Endothelial cell of umbilical vein (primary cell): ENCODE measurements at places on chromosomes 7 and 10.

DNA sequence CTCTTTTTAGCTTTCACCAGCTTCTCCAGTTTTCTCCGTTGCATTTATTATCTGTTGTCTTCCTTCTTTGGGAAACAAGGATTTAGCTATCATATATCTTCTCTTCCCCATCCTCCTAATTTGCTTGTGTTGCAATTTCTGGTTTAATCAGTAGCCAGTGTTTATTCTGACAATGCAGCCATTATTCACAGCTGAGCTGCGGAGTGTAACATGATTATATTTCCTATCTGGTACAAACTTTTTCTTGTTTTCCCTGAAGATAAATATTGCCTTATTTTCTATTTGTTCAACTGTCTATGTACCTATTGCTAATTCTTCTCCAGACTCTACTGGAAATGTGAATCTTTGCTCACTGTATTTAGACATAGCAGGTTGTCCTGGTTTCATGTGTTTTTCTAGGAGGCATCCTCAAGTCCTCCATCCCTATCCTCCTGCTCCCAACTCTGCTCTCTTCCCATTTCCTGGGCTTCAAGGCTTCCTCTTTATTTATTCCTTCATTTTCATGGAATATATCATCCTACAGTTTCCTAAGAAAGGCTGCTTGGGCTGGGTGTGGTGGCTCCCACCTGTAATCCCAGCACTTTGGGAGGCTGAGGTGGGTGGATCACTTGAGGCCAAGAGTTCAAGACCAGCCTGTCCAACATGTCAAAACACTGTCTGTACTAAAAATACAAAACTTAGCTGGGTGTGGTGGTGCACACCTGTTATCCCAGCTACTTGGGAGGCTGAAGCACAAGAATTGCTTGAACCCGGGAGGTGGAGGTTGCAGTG is 72.4 kb upstream of the KDM7A start:
- no peak for DNase-seq

- peak; percentile 18 for DNase-seq
These were observed 147.6 kb upstream of the AOAH start for GRCh38 chr7:36871863-36872262.

DNA sequence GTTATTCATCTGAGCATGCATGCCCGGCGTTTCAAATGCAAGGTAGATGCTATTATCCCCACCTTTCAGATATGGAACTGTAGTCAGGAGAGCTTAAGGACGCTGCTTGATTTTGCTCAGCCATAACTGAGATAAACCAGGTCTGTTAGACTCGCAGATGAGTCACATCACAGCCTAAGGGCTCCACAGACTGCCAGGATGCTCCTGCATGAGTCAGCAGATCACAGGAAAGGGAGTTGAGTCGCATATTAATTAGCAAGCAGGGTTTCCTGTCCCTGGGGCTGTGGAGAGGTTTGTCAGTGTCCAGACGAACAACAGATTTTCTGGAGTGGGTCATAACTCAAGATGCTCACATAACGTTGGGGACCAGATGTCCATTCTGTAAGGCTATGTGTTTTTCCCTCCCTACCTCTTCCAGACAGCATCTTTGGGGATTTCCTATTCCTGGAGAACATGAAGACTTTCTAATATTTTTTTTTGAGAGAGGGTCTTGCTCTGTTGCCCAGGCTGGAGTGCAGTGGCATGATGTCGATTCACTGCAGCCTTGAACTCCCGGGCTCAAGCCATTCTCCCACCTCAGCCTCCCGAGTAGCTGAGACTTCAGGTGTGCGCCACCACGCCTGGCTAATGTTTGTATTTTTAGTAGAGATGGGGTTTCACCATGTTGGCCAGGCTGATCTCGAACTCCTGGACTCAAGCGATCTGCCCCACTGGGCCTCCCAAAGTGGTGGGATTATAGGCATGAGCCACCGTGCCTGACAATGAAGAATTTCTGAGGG is 36.7 kb downstream of the PFKFB3 start:
- DNase-seq, result peak; percentile 94

DNA sequence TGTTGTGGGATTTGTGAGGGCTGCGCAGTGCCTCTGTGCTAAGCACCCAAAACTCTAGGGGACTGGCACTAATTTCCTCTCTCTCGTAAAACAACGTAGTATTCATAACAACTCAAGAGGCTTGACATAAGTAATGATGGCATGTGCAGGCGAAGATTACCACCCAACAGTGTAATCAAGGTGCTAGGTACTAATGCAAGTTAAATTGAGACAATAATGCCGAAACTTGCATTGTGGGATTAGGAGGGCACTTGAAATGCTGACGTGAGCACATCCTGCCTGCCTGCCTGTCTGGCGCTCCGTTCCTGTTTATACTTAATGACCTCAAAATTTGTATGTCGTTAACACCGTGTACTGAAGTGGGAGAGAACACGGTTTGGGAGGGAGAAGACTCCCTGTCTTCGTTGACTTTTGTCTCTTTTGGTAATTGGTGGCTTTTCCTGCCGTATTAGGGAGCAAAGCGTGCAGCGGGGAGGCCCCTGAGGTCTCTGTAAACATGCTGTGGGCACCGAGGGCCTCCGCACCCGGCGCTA is 139.0 kb downstream of the MGMT start:
- no peak for DNase-seq

DNA sequence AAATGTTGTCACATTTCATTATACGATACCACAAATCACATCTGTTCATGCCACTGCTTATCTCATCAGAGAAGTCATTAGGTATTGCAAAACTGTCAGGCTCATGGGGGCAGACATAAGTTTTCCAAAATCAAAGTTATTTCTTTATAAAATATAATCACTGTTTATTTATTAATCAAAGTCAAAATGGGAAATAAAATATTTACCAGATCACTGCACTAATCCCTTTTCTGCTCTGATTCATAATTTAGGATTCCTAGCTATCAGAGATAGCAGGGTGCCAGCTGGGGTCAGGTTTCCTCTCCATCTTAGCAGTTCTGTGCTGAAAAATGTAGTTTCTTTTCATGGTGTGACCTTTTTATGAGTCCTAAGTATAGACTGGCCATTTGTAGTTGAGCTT is 117.7 kb upstream of the LANCL2 start:
- DNase-seq, result no peak

GRCh38 chr7:138352570-138353461 is 107.2 kb upstream of the TRIM24 start:
- no peak for DNase-seq

DNA sequence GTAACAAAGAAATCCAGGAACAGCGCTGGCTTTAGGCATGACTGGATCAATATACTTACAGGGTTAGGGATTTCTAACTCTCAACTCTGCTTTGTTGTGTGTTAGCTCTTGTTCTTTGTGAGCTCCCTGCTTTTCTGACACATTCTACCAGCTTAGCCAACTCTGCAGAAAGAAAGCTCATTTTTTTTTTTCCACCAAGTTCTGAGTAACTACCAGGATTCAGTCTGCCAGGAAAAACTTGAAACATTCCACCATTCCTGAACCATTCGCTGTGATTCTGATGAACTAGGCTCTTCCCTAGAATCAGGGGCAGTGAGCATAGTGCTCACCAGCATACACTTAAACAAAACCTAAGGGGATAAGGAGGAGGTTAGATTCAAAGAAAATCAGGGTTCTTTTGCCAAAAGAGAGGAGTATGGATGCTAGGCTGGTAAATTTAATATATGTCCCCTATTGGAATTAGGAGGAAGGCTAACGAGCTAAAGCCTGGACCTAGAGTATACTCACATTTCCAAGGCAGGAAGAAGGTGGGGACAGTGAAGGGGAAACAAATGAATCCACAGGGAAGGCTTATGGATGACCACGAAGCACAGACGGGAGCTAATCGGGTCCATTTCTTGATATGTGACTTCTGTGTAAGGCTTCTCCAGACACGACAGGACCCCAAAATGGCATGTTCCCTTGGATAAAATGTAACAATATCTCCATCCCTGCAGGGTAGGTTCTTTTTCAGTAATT is 183.4 kb downstream of the PRKG1 start:
- DNase-seq, result no peak

GRCh38 chr10:79488336-79488735 is 24.0 kb upstream of the EIF5AL1 start:
- no peak for DNase-seq

- no peak for DNase-seq
These were observed 16.2 kb upstream of the IGFBP3 start for GRCh38 chr7:45937301-45937700.
